ENCODE measurements at places on chromosomes 5 and 9.

DNA sequence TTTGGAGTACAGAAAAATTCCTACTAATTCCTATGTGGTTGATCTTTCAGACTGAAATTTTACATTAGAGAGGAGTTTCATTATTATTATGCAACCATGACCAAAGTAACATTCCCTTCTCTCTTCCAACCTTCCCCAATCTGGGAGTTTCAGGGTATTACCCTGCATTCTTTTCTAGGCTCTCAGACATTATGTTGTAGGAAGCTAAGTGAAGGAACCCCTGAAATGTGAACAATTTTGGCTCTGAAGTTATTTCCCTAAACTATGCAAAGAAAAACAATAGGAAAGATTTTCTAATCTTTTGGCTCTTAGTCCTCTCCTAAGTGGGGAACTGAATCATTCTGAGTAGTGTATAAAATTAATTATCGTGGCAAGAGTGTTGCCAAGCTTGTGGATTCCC lies 63.3 kb upstream of the ZFAND5 start:
- no peak for DNase-seq

GRCh38 chr5:130402906-130403305 lies 498.6 kb downstream of the CHSY3 start:
- no peak for DNase-seq

DNA sequence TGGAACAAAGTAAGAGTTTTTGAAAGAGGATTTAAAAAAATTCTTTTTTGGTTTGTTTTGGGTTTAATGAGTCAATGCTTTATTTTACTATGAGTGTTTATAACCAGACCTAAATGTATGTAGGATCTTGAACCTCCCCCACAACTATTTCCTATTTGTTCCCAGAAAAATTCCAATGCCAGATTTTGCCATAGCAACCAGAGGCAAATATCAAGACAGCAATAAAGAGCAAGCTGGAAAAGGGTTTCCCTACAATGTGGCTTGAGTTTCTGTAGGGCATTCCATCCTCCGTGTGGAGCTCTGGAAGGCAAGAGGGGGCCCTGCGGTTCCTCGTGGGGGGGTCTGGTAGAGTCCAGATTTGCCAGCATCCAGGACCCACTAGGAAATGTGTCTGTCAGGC lies 27.8 kb upstream of the GDNF start:
- no peak for DNase-seq

DNA sequence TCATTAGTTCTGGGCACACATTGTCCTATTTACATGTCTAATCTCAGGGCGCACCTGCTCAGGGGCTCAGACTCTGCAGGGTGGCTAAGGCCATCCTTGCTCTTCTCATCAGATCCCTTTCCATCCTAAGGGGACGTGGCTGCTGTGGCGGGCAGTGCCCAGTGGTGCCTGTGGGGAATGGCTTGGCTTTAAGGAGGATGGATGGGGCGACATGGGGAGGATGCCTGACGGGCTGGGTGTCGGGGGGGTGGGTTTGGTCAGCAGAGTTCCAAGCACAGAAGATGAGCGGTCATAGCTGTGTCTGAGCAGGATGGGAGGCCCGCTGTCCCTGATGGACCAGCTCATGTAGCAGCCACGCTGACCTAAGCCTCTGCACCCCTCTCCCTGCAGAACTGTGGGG lies 40.9 kb upstream of the SUSD3 start:
- DNase-seq, result no peak

- DNase-seq, result no peak
These were observed 449.8 kb downstream of the ARHGEF28 start for GRCh38 chr5:74075501-74076484.

- no peak for DNase-seq
These were observed 284.1 kb downstream of the HCN1 start for GRCh38 chr5:45411971-45412612.

DNA sequence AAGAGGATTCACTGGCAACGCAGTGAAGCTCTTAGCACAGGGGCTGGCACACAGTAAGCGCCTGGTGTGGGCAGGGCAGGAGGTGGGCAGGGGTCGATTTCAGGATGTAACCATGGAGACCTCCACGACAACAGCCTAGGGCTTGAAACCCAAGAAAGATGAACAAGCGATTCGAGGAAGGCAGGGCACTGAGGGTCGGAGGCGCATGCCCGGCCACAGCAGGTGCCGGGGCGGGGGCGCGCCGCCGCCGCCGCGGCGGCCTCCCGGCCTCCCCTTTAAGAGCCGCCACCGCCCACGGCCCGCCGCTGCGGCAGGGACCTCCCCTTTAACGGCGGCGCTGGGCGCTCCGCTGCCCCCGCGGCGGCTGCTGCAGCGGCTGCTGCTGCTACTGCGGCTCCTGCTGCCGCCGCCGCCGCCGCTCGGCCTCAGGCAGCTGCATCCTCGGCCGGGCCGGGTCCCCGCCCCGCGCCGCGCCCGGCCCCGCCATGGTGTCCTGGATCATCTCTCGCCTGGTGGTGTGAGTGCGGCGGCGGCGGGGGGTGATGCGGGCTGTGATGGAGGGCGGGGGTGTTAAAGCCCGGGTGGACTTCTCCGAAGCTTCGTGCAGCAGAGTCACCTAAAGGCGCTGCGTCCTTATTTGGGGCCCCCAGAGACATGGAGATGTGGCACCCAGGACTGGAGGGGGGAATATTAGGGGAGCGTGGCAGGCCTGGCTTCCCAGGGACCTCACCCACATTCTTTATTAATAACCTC lies at the start of gene REEP2:
Gene REEP2, plus strand, starts transcription at position 334 of the 753 bp plus-strand sequence. Its CDS starts 152 bp downstream, at position 486.
- DNase-seq, result peak; percentile 55

GRCh38 chr5:137752905-137753690 lies 1.1 kb downstream of the HNRNPA0 start:
- peak; percentile 49 for DNase-seq

DNA sequence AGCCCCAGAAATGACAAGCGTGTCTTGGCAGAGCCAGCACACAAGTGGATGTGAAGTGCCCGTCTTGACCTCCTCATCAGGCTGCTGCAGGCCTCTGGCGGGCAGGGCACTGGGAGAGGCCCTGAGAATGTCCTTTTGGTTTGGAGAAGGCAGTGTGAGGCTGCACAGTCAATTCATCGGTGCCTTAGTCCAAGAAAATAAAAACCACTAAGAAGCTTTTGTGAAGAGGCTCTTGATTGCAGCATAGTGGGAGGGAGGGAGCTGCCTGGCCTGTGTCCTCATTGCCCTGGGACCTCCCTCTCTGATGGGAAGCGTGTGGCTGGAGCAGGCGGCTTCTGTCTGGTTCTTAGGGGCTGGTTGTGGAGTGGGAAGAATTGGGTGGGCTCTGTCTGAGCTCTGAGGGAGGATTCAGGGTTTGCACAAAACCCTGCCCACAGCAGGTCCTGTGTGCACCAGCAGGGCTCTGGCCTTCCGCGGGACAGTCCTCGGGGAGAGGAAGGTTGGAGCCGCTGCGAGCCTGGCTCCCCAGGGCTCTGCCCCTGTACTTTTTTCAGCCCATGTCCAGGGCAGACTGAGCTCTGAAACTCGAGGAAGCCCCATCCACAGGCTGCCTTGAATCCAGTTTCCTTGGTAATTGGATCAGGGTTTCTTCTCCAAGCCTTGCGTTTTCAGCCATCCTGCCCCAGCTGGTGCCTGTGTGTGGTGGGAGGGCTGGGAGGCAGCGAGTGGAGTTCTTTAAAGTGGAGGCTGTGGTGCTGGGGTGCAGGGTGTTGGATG lies 1.1 kb downstream of the HRCT1 start:
- DNase-seq, result no peak

DNA sequence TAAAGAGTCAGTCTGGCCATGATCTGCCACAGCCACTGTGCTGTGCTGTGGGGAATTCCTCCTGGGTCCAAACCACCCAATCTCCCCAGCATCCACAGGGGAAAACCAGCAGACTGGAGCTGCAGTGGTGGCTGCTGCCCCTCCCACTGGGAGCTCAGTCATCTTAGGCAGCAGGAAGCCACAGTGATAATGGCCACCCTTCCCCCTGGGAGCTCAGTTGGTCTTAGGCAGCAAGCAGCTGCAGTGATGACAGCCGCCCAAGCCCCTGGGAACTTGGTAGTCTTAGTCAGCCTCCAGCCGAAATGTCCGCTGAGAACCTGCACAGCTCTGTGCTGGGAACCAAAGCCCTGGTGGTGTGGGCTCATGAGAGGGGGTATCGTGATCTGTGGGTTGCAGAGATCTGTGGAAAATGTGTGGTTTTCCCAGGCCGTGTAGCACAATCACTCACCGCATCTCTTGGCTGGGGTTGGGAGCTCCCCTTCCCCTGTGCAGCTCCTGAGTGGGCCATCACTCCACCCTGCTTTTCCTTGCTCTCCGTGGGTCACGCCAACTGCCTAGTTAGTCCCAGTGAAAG lies 38.4 kb upstream of the SMIM15 start:
- no peak for DNase-seq

DNA sequence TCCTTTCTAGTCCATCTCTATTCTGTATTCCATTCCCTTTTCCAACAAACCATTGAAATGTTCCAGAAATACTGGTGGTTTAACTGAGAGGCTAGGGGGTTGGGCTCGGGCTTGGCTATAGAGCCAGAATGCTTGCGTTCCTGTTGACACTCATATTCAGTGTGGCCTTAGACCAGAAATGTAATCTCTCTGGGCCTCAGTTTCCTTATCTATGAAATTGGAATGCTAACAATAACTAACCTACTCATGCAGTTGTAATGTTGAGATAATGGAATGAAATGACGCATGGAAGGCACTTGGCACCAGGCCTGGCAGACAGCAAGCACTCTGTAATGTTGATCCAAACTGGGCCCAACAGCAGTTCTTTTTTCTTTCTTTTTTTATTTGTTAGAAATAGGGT lies 26.8 kb downstream of the JADE2 start:
- DNase-seq, result no peak

GRCh38 chr5:95780597-95780996 lies 41.9 kb downstream of the GLRX start:
- DNase-seq, result no peak

DNA sequence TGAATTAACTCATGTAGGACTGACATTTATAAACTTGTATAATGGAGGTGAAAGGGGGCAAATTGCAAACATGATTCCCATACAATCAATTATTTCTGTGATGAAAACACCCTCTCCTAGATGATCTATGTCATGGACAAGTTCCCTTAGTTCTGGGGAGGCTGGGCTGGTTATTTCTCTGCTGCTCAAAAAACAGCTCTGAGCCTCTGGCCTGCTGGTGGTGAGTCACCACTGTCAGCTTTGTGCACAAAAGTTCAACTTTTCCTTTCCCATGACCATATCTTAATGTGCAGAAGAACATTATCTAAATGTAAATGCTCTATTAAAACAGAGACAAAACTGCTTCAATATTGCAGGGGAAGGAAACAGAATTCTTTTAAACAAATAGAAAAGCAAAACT lies 85.0 kb downstream of the HMHB1 start:
- no peak for DNase-seq

DNA sequence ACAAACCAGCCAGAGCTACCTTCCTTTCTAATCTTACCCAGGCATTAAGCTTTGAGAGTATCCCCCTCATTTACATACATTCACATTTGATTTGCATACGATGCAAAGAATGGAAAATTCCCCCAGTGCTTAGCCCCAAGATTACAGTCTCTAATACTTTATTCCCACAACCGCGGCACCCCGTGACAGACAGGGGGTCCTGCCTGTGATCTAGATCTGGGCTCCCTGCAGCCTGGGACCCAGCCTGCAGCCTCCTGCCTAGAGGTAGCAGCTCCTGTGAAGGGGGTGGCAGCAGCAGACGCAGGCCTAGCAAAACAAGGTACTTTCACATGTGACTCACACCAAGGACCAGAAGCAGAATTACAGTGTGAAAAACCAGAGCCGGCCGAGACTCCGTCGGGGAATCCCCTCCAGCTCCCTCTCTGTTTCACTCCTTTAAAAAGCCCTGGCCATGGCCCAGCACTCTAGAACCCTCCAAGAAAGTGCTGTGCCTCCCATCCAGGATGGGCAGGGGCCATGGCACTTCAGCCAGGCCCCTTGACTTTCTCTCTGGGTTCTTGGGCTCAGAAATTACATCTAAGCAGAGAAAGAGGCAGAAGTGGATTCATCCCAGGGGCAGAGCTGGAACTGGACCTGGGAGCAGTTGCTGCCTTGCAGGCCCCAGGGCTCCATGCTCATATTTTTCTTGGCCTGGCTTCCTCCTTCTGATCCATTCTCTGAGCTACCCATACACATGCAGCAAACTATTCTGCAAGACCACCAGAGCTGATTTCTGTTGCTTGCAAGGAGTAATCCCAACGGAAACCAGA lies 14.0 kb upstream of the TCF7 start:
- DNase-seq, result peak; percentile 79

GRCh38 chr9:132541870-132542830 lies 40.3 kb upstream of the BARHL1 start:
- DNase-seq, result no peak

All from activated CD4-positive, alpha-beta T cell treated with anti-CD3 and anti-CD28 coated beads, Interleukin-2, amount 50 U/mL, for 1 hour (primary cell).